ENCODE measurements at places on chromosomes 6 and 20.

- peak; percentile 42 for DNase-seq
Observed at GRCh38 chr6:75893058-75893775, 144.2 kb downstream of the MYO6 start.

DNA sequence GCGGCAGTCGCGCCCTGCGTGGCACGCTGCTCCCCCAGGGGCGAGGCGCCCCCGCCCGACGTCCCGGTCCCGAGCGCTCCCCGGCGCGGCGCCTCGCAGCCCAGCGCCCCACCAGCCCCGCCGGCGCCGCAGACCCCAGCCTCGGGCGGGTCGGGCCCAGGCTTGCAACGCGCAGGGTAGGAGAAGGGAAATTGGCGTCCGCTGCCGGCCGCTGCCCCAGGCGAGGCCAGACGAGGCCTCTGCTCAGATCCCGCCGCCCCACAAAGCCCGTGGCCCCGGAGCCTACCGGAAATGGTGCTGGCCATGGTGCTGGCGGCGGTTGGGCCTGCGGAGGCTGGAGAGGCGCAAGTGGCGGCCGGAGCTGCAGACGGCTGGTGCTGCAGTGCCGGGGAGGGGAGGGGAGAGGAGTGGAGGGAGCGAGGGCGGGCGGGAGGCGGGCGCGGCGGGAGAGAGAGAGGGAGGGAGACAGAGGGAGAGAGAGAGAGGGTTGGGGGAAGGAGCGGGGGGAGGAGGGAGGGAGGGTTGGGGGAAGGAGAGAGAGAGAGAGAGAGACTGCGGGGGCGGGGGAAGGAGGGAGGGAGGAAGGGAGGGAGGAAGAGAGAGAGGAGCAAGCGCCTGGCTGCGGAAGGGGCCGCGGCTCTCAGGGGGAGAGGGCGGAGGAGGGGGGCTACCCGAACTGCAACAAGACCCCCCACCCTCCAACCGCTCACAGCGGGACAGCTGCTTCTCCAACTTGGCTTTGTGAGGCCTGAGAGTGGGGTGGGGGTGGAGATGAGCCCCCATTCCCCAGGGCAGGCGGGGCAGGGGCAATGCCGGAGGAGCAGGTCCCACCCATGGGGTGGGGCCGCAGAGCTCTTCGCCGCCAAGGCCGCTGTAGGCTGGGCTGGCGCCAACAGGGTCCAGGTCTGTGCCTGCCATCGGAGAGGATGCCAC, at the start of gene STMN3:
Gene STMN3 (minus strand): TSS at position 384 of the 933 bp plus-strand sequence. CDS start 79 bp downstream, at position 305.
- DNase-seq = peak; percentile 74

- no peak for DNase-seq
Observed at GRCh38 chr20:43383026-43383795, 74.5 kb upstream of the SRSF6 start.

- no peak for DNase-seq
Observed at GRCh38 chr6:79461205-79461604, 76.0 kb downstream of the LCA5 start.

- DNase-seq = no peak
Observed at GRCh38 chr6:129635396-129636130, 74.4 kb downstream of the ARHGAP18 start.

DNA sequence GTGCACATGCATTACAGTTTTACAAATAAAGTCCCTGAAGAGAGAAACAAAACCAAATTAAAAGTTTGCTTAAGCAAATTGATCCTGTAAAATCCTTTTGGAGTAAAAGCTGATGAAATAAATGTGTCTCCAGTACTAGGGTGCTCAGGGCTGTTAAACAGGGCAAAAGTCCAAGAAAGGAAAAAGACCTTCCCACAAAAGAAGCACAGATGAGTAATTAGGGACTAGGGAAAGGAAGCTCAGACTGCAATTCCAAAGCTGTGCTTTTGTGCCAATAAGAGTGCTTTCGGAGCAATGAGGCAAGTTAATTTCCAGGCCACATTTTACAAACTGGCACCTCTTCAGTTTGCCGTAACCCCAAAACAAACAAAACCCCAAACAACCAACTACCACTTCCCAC, 10.4 kb upstream of the RNF182 start:
- DNase-seq = no peak

- DNase-seq = peak; percentile 67
Observed at GRCh38 chr6:3751730-3752530, 417 bp upstream of the PXDC1 start.

DNA sequence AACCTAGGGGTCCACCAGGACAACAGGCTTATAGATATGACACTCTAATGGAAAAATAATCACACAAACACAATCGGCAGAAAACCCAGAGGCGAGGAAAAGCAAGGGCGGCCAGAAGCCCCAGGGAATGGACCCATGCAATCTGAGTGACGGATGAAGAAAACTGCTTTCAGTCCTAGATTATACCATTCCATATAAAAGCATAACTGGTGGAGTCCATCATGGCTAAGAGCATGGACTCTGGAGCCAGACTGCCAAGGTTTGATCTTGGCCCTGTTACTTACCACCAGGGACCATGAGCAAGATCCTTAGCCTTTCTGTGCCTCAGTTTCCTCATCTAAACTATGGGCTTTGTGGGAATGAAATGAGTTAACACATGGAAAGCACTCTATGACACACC, 3.7 kb downstream of the SLC22A16 start:
- no peak for DNase-seq

- DNase-seq = peak; percentile 72
Observed at GRCh38 chr6:139250296-139251044, 41.3 kb downstream of the TXLNB start.

- DNase-seq = no peak
Observed at GRCh38 chr20:18904192-18904591, 90.6 kb downstream of the SCP2D1 start.

DNA sequence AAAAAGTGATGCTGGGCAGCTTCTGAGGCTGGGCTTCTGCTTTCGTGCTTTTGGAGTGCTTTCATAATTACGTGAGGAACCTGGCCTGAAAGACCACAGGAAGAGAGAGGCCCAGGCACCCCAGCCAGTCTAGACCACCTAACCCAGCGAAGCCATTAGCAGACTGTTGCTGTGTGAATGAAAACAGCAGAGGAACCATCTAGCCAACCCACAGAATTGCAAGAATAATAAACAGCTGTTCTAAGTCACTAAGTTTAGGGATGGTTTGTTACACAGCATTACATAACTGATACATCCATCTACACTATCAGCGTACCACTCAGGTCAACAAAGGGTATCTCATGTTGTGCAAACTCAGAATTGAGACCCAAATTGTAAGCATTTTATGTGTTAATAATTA, 34.5 kb downstream of the FGD2 start:
- DNase-seq = no peak

DNA sequence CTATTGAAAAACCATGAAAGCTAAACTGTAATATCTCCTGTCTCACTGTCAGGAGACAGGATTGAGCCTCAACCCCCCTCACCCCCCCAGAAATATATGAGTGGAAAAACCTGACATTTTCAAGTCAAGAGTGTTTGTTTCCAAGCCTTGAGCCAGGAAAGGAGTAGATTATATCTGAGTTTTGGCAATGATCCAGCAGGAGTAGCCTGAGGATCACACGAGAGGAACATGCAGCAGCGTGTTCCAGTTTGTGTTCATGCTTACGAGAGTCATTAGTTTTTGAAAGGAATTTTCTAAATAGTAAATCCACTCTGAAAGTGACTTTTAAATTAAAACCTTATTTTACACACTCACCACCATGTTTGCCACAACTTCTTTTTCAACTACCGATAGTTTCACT, 15.8 kb downstream of the IL22RA2 start:
- no peak for DNase-seq

DNA sequence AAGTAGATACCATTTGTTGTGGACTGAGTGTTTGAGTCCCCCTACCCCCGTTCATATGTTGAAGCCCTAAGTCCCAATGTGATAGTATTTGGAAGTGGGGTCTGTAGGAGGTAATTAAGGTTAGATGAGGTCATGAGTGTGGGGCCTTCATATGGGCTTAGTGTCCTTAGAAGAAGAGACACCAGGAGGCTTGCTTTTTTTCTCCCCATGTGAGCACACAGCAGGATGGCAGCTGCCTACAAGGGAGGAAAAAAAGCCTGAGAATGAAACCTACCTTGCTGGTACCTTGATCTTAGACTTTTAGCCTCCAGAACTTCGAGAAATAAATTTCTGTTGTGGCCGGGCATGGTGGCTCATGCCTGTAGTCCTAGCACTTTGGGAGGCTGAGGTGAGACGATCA, 67.9 kb upstream of the TULP4 start:
- no peak for DNase-seq

GRCh38 chr6:141658696-141659095, 474.0 kb upstream of the GJE1 start:
- no peak for DNase-seq

DNA sequence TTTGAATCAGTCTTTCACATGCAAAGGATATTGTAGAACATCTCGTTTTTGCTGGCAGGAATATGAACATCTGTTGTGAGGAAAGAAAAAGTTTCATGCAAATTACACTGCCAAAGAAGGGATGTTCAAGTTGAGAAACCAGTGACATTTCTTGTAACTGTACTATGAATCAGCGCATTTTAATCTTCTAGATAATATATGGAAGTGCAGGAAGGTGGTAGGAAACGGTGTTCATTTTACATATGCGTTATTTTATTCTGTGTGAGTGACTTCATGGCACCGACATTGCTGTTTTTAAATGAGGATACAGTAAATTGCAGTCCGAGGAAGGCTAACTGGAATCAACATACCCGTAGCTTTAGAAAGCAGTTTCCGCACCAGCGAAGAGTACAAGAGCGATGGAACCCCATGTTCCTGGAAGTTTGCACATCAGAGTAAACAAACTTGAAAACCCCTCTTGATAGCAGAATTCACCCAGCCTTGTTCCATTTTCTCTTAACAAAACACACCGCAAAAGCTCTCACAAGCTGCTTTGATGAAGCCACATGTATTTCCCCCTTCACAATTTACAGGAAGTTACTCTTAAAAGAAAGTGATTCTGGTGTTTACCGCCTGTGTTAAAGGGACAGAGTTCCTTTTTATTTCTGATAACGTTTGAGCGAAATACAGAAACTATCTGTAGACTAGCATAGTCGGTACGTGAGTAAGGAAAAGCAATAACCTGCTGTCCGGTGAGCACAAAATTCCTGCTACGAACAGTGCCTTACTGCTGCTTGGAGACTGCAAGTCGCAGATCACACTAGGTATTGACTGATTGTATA, 11.5 kb downstream of the PRDM1 start:
- peak; percentile 84 for DNase-seq

- no peak for DNase-seq
Observed at GRCh38 chr20:11642866-11643265, 274.8 kb upstream of the BTBD3 start.

DNA sequence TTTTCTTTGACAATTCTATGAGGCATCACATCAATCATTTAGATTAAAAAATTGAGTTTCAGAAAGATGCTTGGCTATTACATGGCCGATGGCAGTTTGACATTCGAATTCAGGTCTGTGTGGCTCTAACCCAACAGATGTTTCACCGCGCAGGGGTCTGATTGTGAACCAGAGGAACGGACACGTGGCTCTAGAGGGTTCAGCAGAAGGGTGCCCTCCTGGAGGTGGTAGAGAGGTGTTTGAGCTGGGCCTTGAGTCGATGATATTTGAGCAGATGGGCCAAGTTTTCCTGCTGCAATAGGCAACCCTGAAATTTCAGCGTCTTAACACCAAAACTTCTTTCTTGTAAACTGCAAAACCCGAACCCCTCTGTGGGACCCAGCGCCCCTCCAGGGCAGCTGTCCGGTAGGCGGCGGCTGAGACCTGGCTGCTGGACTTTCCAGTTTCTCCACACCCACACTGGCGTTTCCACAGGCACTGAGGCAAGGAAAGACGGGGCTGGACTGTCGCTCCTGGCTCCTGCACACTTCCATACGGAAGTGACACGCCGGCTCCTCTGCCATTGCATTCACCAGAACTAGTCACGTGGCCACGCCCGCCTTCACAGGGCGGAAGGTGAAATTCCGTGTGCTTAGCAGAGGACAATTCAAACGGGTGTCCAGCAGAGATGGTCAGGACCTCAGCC, 11.3 kb upstream of the AFDN start:
- no peak for DNase-seq

- no peak for DNase-seq
Observed at GRCh38 chr6:139329224-139329623, 37.4 kb upstream of the TXLNB start.

GRCh38 chr6:116536216-116536621, 9.3 kb downstream of the TRAPPC3L start:
- DNase-seq = no peak

DNA sequence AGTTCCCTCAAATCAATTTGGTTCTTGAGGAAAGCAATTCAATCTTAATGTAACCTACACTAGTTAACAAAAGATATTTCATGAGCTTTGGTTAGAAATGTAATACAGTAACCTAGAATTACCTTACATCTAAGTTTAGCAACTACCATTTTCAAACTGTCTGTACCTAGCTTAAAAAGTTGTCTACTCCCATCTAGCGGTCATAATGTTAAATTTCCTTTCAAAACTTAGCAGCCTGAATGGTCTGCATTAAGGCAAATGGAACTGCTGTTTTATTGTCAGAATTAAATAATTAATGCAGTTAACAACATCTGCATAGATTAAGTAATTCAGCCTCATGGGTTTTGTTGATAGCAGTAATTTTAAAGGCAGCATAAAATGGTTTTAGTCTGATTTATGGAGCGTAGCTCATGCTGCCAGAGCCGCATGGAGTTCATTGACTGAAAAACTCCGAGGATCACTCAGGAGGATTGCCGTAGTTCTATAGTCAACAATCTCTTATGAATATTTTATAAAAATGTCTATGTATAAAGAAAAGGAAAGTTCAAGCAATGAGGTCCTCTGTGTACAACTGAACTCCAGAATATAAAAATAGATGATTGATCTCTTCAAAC, 485.4 kb upstream of the MANEA start:
- DNase-seq = no peak

DNA sequence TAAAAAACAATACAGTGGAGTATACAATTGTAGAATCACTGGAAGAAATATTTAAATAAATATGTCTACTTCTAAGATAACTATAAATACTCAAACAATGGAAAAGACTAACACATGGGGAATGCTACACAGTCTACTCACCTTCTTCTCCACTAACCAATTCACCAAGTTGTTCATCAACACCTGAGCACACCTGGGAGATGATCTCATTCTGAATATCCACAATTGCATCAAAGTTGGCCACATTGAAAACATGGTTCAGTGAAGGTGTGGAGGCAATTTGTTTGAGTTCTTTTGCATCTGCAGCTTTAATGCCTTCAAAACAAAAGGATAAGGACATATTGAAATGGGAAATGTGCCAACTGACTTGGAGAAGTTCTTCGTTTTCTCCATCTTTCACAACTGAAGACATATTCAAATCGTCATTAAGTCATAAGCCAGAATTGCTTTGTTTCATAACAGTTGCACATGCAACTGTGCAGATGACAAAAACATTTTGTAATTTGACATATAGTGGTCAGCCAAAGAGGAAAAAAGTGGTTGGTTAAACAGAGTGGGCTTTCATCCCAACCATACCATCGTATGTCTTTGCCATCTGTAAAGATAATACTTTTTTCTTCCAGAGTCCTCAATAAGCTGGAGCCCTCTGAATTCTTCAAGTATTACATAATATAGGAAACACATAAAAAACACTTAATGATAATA, 17.5 kb downstream of the COL12A1 start:
- no peak for DNase-seq

- DNase-seq = peak; percentile 59
Observed at GRCh38 chr6:3455147-3455568, 1.7 kb downstream of the SLC22A23 start.

- no peak for DNase-seq
Observed at GRCh38 chr20:17827079-17827478, 127.3 kb downstream of the BANF2 start.

- DNase-seq = no peak
Observed at GRCh38 chr20:9403448-9403847, 110.9 kb upstream of the LAMP5 start.
